ENCODE measurements at places on chromosomes 5 and 9. TPM values are rescaled to one million over a fixed set of nuclear protein-coding genes. Genes with fewer than 3 reads are reported as not detected.

DNA sequence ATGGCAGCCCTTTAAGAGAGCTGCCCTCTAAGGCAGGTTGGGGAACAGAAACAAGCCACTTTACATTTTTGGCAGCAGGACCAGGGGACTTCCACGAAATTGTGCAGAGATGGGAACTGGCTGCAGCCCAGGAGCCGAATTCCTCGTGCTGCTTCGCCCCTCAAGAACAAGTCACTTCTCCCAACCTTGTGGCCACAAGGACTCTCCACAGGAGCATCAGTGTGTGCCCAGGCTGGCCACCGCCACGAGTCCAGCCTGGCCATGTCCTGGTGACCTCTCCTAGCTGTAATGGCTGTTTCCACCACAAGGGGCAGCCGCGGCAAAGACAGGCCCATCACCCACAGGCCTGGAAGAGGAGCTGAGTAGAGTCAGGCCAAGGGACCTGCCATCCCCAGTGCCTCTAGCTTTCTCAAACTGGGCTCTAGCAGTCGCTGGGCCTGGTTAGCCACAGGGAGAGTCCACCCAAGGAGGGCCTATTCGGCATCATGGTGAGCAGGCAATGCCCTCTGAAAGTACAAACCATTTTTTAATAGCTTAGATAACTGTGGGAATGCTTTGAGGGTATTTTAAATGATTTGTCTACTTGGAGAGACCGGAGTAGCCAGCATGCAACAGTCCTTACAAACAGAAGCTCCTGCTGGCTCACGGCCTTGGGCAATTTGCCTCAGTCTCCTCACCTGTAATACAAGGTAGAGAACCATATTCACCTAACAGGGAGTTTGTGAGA is 129.0 kb downstream of the COL23A1 start:
- DNase-seq, result peak; percentile 73

DNA sequence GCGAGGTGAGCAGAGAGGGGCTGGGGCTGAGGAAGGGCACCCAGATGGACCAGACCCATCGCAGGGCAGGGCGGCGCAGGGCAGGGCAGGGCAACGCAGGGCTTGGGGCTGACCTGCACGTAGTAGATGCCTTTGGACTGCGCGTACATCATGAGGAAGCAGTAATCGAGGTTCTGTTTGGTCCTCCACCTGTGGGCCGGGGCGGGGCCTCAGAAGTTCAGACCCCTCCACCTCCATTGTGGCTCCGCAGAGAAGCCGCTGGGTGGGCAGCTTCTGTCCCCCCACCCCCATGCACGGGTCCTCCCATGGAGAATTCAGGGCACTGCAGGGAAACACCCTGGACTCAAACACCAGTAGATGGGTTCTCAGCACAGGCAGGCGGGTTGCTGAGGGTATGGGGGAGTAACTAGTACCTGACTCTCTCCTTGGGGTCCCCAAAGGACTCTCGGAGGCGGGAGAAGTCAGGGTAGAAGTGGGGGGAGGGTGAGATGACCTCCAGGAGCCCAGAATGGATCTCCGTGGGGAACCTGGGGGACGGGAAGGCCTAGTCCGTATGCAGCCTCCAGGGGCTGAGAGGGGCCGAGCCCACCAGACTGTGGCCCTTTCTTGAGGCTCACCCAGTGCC is 6.4 kb downstream of the LTC4S start:
- no peak for DNase-seq

PRR7 gene
- total RNA-seq, result 1.8 TPM

PCDHGC5 gene
- total RNA-seq, result 1.2 TPM
